ENCODE measurements at places on chromosomes 3 and 15. TPM values are rescaled to one million over a fixed set of nuclear protein-coding genes. Genes with fewer than 3 reads are reported as not detected.

- no peak overlapping the region for H3K4me3 ChIP-seq
- DNase-seq = no peak
- H3K27ac ChIP-seq = no peak overlapping the region
- H3K4me1 ChIP-seq = peaks cover 14% of the 10 kb centered on the region
- no peaks in the 10 kb centered on the region for H3K36me3 ChIP-seq
These were observed 280.4 kb downstream of the SLC9A9 start for GRCh38 chr3:143567823-143568222.

DNA sequence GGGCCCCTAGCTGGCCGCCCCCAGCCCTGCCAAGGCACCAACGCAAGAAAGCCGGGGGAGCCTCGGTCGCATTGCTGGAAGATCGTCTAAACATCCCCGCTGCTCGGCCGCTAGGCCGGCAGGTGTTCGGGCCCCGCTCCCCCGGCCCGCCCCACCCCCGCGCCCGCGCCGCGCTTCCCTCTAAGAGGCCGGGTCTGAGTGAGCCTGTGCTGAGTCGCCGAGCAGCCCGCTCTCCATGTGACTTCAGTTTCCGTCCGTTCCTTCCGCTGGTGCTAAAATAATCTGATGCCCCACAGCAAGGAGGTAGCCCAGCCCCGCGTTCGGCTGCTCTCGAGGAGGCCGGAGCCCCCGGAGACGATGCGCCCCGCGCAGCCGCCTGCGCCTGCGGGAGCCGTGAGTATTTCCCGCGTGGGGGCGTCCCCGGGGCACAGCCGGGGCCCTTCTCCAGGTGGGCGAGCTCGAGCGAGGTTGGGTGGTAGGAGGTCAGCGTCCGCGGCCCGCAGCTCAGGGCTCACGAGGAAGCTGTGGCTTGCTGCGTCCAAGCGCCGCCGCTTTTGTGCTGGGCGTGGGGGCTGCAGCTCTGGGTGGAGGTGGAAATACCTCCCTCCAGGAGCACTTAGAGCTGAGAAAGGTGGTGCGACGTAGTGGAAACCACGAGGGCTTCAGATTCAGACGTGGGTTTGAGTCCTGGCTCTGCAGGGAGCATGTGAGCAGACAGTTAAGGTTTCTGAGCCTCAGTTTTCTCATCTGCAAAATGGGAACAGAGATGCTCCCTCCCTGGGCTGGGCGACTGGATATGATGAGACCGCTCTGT, at the start of gene NRROS:
Gene NRROS (plus strand): TSS at position 212 of the 814 bp plus-strand sequence. CDS start 14,846 bp downstream, outside the sequence.
- no peaks in the 10 kb centered on the region for H3K27me3 ChIP-seq
- peak within 1 kb of the TSS; percentile 77 for H3K27ac ChIP-seq
- DNase-seq = no peak
- no peaks in the 10 kb centered on the region for H3K36me3 ChIP-seq
- H3K4me1 ChIP-seq = peaks cover 27% of the 10 kb centered on the region

GRCh38 chr3:159882790-159883779, 105.5 kb upstream of the IL12A start:
- peak overlapping the region; percentile 67 for H3K27ac ChIP-seq
- H3K27me3 ChIP-seq = no peaks in the 10 kb centered on the region
- H3K4me3 ChIP-seq = no peak overlapping the region
- H3K4me1 ChIP-seq = peaks cover 83% of the 10 kb centered on the region
- no peaks in the 10 kb centered on the region for H3K36me3 ChIP-seq
- peak; percentile 90 for DNase-seq

- no peak overlapping the region for H3K4me3 ChIP-seq
- no peaks in the 10 kb centered on the region for H3K27me3 ChIP-seq
- H3K27ac ChIP-seq = no peak overlapping the region
- DNase-seq = no peak
These were observed 359.6 kb downstream of the SHQ1 start for GRCh38 chr3:72488738-72489035.

GRCh38 chr3:9388142-9388541, 9.3 kb upstream of the SETD5 start:
- H3K27ac ChIP-seq = no peak overlapping the region
- peaks cover 77% of the 10 kb centered on the region for H3K36me3 ChIP-seq

DNA sequence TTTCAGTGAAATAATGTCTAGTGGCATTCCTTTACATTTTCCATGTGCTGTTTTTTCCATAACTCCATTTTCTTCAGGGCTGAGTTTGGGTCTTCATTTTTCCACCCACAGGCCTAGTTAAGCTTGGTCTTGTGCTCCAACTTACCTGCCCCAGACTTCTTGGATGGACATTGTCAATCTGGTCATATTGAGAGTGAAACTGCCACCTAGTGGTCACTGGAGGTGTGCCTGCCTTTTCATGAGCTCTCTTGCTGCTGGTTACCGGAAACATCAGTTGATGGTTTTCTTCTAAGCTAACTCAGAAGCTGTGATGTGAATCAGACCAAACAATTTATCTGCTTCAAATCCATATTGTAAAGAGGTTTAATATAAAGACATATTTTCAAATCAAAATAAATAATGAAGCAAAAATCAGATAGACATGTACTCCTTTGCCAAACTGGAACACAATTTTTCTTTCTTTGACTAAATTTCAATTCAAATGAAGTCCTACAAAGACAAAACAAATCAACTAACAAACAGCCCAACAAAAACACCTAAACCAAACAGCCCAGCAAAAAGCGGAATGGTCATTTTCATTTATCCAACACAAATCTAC, 135.1 kb upstream of the RASGRP1 start:
- H3K36me3 ChIP-seq = no peaks in the 10 kb centered on the region
- H3K27ac ChIP-seq = no peak overlapping the region
- DNase-seq = no peak
- no peaks in the 10 kb centered on the region for H3K27me3 ChIP-seq
- H3K4me3 ChIP-seq = no peak overlapping the region
- H3K4me1 ChIP-seq = no peaks in the 10 kb centered on the region

DNA sequence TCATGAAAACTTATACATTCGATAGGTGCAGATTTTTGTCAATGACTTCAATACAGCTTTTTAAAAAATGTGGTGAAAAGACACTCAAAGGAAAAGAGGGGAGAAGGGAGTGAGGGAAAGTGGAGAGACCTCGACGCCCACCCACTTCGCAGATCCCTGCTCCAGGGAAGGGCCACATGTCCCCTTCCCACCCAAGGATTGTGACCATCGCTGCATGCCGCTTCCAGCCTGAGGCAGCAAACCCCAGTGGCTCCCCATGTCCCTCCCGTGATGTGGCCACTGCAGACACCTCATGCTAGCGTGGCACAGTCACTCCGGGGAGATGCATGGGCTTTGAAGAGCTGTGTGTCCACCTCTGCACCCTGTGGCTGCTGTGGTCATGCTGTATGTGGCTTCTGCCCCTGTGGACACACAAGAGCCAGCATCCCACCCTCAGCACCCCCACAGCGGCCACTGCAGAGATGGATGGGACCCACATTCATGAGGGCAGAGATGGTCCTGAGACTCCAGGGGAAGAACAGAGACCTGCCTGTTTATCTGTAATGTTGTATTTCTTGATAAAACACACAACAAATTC, 230.2 kb downstream of the OCA2 start:
- H3K4me3 ChIP-seq = no peak overlapping the region
- peak; percentile 90 for DNase-seq
- H3K27ac ChIP-seq = no peak overlapping the region
- H3K36me3 ChIP-seq = no peaks in the 10 kb centered on the region
- H3K27me3 ChIP-seq = no peaks in the 10 kb centered on the region

DNA sequence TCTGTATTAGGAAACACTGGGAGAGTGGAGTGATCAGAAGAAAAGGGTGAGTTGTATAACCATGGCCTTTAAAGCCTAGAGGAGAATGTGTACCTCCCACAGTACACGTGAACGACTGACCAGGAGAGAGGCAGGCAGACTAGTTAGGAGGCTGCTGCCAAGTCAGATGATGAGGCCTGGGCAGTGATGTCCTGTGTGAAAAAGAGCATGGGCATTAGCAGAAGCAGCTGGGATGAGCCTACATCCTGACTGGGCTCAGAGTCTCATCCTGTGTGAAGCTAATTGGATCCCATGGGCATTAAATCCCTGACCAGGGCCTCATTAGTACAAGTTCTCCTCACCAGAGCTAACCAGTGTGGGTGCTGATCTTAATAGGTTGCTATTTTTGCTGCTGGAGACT, 89.1 kb upstream of the SLC2A2 start:
- no peaks in the 10 kb centered on the region for H3K27me3 ChIP-seq
- H3K4me3 ChIP-seq = no peak overlapping the region
- no peak overlapping the region for H3K27ac ChIP-seq
- no peaks in the 10 kb centered on the region for H3K4me1 ChIP-seq

DNA sequence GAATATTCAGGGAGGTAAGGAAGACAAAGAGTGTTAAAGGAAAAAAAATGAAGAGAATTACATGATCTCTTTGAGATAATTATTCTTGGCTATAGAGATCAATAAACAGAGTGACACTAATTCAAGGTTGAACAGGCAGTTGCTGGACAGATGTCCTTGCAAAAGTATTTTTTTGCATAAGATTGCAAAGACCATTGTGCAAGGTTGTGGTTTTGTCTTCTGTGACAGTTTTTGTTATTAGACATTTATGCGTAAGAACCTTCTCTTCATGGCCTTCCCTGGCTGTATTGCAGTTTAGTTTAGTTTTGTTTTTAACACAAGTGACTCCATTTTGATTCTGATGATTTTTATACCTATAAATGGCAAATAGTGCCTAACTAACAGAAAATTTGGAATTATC, 682.8 kb upstream of the ARPP21 start:
- no peak for DNase-seq
- no peaks in the 10 kb centered on the region for H3K4me1 ChIP-seq
- no peak overlapping the region for H3K4me3 ChIP-seq
- no peak overlapping the region for H3K27ac ChIP-seq
- H3K27me3 ChIP-seq = no peaks in the 10 kb centered on the region

DNA sequence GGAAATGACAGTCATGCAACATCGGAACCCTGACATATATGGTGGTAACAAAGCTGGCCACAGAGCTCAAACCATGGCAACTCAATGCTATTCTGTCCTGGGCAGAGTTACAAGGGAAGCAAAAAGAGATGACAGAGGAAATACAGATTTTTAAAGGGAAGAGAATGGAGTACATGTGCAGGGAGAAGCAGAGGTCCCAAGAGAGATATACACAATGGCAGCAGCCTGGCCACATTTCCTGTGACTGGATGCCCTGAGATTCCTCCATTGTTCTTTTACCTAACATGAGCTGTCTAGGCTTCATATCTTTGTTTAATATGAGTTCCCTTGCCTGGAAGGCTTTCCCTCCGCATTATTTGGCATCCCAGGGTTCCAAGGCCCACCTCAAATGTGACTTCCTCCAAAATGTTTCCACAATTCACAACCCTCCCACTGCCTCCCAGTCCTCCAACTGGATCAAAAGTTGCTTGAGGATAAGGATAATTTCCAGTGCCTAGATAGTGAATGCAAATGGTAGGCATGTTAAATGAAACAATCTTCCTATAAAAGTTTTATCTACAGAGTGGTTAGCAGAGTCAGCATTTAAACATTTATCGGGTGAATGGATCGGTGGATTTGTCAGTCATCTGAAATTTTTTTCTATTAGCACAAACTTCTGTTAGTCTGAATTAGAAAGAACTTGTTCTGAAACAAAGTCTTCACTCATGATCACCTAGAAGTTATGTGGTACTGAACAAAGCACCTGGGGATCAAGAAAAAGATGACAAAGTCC, 86.2 kb downstream of the DHX30 start:
- DNase-seq = no peak
- peaks cover 21% of the 10 kb centered on the region for H3K36me3 ChIP-seq
- no peaks in the 10 kb centered on the region for H3K27me3 ChIP-seq
- H3K4me3 ChIP-seq = no peak overlapping the region

- H3K27me3 ChIP-seq = no peaks in the 10 kb centered on the region
- no peak overlapping the region for H3K4me3 ChIP-seq
- no peaks in the 10 kb centered on the region for H3K36me3 ChIP-seq
- H3K27ac ChIP-seq = no peak overlapping the region
- peaks cover 16% of the 10 kb centered on the region for H3K4me1 ChIP-seq
These were observed 59.7 kb upstream of the FILIP1L start for GRCh38 chr3:100173961-100174360.

DNA sequence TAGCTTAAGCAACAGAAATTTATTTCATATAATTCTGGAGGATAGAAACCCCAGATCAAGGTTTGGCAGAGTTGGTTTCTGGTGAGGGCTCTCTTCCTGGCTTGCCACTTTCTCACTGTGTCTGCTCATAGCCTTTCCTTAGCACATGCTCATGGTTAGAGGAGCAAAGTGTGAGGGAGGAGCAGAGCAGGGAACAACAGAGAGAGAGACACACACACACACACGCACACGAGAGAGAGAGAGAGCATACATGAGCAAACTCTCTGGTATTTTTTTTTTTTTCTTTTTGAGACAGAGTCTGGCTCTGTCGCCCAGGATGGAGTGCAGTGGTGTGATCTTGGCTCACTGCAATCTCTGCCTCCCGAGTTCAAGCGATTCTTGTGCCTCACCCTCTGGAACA, 36.8 kb upstream of the ZDHHC23 start:
- no peaks in the 10 kb centered on the region for H3K36me3 ChIP-seq
- H3K4me1 ChIP-seq = no peaks in the 10 kb centered on the region
- no peak overlapping the region for H3K27ac ChIP-seq

DNA sequence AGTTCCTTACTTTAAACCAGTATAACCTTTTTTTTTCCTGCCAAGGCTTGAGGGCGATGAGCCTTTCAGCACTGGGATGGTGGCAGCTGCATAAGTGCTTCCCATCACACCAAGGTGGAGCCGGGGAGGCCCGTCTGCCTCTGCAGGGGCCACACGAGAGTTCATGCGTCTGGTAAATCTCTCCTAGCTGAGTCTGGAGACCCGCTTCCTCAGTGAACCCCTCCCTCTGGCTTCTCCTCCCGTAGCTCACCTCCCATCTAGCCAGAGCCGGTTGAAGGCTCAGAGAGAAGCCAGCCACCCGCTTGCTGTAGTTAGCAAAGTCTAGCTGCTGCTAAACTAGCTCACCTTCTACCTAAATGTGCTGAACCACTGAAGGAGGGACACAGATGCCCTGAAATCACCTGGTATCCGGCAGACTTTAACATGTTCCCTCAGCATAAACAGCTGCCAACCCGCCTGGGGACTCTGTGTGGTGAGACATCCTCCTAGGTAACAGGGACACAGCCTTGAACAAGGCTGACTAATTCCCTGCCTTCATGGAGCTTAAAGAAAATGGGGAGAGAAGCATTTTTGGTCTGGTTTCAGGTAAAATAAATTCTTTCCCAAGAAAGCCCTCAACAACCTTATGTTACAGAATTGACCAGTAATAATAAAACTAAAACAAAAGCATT, 42.9 kb downstream of the RLBP1 start:
- H3K27ac ChIP-seq = no peak overlapping the region
- H3K27me3 ChIP-seq = no peaks in the 10 kb centered on the region
- peaks cover 12% of the 10 kb centered on the region for H3K36me3 ChIP-seq
- no peak for DNase-seq
- peaks cover 22% of the 10 kb centered on the region for H3K4me1 ChIP-seq

ACKR4 gene
- 0.83 TPM for total RNA-seq

SERPINI2 gene
- 0.32 TPM for total RNA-seq

NLGN1 gene
- total RNA-seq = 16.8 TPM

MNS1 gene
- total RNA-seq = 0.66 TPM

MAGI1 gene
- total RNA-seq = 35.1 TPM

SI gene
- total RNA-seq = under 0.01 TPM

RLBP1 gene
- 0.52 TPM for total RNA-seq

AMIGO3 gene
- total RNA-seq = not detected

CCR9 gene
- not detected for total RNA-seq

All from esophagus muscularis mucosa (tissue), 4 donors.